ENCODE measurements at places on chromosomes 1 and 21. TPM values are rescaled to one million over a fixed set of nuclear protein-coding genes. Genes with fewer than 3 reads are reported as not detected.

NUF2 gene
- 68.5 TPM for total RNA-seq

GJA8 gene
- total RNA-seq: not detected

IL19 gene
- not detected for total RNA-seq

FCRL4 gene
- total RNA-seq: not detected

CCDC24 gene
- total RNA-seq: 5.9 TPM

SSX2IP gene
- total RNA-seq: 83.6 TPM

SLC37A1 gene
- 1.9 TPM for total RNA-seq

RAB3B gene
- total RNA-seq: 24.7 TPM

RXFP4 gene
- 0.11 TPM for total RNA-seq

CSF3R gene
- total RNA-seq: 0.11 TPM

CNR2 gene
- total RNA-seq: not detected

DCLRE1B gene
- 1.2 TPM for total RNA-seq

FNDC5 gene
- 0.22 TPM for total RNA-seq

PAQR6 gene
- 0.22 TPM for total RNA-seq

B3GALT5 gene
- total RNA-seq: 1.1 TPM

OVAAL gene
- not detected for total RNA-seq

APOBEC4 gene
- not detected for total RNA-seq

Data from uterine smooth muscle cell (primary cell).